Mesothelial cell of epicardium (in vitro differentiated cells): ENCODE measurements at places on chromosomes 6 and 20.

DNA sequence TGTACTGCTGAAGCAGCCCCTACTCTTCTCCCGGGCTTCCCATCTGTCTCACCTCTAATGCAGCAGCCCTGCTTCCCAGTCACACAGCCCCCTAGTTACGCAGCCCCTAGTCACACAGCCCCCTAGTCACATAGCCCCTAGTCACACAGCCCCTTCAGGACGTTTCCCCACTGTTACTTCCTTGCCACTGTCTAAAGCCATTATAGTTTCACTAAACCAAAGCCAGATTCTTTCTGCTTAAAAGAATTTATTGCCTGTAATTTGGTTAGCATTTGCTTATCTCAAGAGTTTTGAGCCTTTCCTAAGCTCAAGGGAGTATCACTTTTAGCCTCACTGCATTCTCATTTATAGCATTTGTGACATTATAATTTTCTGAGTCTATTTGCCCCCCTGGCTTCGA is 127.9 kb downstream of the LMBRD1 start:
- no peak for DNase-seq

DNA sequence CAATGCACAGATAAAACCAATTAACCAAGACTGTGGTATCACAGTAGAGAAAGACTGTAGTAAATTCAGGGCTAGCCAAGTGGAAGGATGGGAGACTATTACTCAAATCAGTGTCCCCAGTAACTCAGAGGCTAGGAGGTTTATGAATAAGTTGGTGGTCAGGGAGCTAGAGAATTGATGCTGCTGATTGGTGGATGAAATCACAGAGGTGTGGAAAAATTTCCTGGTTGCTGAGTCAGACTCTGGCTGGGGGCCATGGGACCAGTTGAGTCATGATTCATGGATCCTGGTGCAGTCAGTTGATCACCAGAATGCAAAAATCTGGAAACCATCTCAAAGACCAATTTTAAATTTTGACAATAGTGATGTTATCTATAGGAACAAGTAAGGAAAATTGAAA is 555.9 kb downstream of the C6orf118 start:
- DNase-seq: no peak

DNA sequence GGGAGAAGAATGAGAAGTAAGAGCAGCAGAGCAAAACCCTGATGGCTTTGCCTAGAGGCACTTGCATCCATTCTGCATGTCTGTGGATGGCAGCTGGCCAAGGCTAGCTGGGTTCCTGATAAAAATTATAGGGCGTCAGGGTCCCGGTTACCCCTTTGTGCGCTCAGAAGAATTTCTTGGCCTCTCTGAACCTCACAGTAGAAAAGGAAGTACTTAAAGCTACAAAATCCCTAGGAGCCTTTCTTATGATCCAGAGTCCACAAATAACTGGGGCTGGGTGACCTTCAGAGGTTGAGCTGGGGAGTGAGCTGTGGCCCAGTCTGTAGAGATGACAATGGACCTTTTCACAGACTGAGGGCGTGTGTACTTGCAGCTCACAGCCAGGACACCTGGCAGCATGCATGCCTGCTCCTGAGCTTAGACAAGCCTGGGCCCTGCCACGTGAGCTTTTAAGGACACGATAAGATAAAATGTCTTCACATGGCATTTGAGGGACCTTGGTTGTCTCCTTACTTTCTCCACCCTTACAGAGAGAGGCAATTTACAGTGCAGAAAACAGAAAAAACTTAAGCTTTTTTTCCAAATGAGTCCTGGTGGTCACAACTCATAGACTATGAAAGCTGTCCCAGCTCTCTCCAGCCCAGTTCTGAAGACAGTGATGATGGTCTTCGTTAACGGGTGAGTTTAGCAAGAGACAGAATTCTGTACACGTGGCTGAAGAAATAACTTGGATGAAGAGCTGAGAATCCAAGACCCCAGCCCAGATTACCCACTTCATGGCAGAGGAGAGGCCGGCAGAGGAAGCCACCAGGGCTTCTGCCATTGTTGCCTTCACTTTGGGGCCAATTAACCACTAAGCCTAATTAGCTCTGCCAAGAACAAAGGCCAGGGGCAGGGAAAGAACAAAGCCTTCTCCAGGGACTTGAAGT is 50.3 kb downstream of the FOXA2 start:
- no peak for DNase-seq

GRCh38 chr20:62354811-62355341 is 12.2 kb downstream of the LAMA5 start:
- no peak for DNase-seq

- DNase-seq: no peak
These were observed 8.9 kb downstream of the SMLR1 start for GRCh38 chr6:130836055-130836640.
